ENCODE measurements at places on chromosomes 3 and 15.
A peak's percentile ranks its signal among the peaks of the same experiment; 100 is the strongest.

GRCh38 chr3:174938102-174938501 is 79.0 kb downstream of the NAALADL2 start:
- DNase-seq: no peak

- DNase-seq: no peak
Observed at GRCh38 chr3:66572938-66573710, 72.3 kb upstream of the LRIG1 start.

DNA sequence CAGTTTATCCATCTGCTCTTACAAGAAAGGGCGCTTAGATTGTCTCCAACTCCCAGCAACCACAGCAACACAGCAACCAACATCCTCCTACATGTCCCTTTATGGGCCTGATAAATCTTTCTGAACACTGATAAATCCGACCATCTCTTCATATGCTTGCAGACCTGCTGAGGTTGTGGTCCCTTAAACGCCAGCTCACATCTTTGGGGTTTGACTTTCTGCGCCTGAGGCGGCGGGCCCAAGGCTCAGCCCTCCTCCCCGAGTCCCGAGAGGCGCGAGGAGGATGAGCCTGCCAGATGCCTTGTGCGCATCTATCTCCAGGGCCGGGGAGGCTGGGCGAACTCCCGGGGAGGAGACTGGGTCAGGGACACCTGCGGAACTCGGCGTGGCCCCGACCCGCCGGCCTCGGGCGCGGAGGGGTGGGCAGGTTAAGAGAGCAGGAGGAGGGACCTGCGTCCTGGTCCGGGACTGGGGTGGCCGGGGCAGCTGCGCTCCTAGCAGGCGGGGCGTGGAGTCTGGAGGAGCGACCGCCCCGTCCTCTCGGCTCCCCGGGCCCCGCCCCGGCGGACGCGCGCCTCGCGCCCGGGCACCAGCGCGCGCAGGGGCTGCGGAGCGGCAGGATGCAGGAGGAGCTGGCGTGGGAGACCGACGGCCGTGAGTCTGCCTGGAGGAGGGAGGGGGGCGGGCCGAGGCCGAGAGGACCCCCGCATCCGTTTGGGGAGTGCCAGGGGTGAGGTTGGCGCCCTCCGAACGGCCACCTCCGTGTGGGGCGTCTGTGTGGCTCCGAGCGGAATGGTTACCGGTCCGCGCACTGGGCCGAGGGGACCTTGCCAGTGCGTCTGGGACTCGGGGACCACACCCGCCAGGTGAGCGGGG is at the start of gene ANKDD1A:
ANKDD1A (plus strand) TSS at position 592 of the 876 bp plus-strand sequence; CDS start at position 621, 29 bp downstream.
- DNase-seq: peak; percentile 90

- no peak for DNase-seq
Observed at GRCh38 chr3:146757759-146758158, 152.6 kb upstream of the PLSCR5 start.

DNA sequence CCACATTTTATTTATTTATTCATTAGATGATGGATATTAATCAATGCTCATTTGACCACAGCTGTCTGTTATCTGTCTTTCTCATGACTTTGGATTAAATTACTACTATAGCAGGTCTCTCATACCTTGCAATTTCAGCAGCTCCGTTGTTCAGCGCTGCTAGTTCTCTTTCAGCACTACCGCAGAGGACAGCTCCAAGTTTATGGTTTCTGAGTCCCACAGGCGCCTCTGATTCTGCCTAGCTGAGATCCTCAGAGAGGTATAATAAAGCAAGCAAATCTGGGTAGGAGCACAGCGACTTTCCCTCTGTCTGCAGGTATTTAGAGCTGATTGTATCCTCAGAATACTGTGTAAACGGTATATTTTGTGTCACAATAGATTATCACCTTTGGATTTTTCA is 204.9 kb downstream of the CNTN4 start:
- peak; percentile 15 for DNase-seq

- DNase-seq: no peak
Observed at GRCh38 chr3:62151591-62151990, 221.8 kb downstream of the FEZF2 start.

DNA sequence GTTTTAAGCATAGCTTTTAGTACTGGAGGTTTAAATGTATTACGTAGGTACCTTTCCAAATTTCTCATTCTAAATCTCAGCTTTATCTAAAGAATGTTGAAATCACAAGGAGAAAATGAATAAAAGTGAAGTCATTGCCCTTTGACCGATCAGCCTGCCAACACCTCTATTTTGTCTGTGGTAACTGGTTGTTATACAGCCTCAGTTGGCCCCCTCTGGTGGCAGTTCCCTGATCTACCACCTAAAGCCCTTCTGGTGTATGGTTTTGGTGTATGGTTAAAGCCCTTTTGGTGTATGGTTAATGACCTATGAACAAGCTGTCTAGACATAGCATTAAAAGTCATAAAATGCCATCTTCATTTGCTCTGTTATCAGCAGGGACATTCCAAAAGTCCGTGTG is 378.2 kb upstream of the AZI2 start:
- peak; percentile 32 for DNase-seq

DNA sequence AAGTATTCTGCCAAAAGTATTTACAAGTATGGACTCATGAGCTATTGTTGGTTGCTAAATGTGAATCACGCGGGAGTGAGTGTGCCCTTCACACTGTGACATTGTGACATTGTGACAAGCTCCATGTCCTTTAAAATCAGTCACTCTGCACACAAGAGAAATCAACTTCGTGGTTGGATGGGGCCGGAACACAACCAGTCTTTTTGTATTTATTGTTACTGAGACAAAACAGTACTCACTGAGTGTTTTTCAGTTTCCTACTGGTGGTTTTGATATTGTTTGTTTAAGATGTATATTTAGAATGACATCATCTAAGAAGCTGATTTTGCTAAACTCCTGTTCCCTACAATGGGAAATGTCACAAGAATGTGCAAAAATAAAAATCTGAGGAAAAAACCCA is 30.3 kb downstream of the SYNM start:
- peak; percentile 50 for DNase-seq

GRCh38 chr3:53162672-53163443 is 1.8 kb downstream of the PRKCD start:
- DNase-seq: no peak

DNA sequence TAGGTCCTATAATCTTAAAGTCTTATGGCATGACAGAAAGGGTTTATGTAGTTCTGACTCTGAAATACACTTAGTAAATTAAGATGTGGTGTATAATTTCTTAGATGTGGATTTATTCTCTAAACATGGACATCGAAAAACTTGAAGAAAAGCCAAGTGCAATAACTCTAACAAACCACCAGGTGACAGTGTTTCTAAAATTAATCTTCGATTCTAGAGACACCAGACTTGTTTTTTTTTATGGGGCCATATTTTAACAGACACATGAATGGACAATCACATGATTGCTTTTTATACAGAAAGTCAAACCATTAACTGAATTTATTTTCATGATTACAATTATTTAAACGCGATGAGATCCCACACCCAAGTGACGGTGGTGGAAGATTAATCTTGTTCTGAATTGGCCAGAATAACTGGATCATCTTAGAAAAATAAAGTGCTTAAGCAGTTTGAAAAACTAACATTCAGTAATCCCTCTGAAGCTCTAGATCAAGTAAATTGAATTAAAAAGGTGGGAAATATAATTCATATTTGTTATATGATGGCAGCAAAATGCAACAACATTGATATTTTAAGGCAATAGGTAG is 305.1 kb downstream of the LSAMP start:
- no peak for DNase-seq

DNA sequence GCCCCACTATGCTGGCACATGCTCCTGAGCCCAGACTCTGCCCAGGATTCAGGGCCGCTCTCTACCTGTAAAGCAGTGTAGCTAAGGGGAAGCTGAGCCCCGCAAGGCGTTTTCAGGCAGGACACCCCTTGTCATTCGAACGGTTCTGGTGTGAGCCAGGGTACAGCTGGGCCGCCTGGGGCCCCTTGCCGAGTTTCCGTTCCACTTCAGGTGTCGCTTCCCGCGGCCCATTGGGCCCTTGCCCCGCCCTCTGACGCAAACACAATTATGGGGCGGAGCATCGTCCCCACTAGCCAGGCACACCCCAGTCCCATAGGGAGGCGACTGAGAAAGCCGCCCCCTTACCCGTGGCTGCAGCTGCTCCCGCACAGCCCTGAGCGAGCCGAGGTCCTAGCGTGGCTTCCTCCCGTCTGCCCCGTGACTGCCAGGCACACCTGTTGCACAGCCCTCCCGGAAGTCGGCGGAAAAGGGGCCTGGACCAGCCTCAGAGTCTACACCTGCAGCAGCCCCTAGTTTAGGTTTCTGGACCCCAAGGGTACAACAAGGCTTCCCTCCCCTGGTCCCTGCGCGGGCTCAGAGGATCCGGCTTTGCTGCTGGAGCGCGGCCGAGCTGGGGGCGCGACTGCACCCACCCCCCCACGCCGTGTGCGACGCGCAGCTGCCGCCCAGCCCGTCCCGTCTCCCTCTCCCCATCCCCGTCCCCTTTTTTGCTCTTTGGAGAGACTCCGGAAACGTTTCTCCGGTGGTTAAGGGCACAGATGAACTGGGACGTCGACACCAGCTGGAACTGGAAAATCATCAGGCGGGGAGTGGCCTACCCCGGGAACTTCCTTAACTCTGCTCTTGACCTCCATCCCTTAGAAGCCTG is at the start of gene PLSCR2:
PLSCR2 (minus strand) TSS at position 412 of the 868 bp plus-strand sequence. CDS start 9,657 bp downstream, outside the sequence.
- peak; percentile 87 for DNase-seq

GRCh38 chr15:86073281-86073680 is 6.4 kb upstream of the AGBL1 start:
- DNase-seq: no peak

DNA sequence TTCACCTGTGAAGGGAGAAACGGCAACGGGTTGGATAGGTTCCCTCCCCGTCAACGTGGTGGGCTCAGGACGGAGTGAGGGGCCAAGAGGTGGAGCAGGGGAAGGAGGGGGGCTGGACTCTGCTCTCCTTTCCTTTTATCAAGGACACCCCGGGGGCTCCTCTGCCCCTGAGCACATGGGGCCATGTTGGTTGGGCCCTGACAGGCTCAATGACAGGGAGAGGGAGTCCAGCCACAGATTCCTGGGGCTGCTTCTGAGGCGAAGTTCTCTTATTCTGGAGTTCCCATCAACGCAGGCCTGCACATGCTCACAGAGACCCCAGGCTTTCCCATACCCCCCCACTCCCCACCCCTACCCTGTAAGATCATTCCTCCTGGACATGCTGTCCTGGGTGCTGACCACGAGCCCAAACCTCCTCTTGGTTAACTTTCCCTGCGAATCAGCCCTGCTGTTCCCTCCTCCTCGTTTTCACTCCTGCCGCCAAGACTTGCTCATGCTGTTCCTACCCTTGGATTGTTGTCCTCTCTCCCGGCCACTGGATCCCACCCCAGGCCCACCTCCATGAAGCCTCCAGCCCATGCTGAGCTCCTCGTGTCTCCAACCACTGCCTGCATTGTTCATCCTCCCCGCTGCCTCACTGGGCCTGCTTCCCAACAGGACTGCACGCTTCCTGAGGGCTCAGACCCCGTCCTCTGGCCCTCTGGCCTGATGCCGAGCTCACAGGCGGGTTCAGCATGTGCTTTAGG is 61.2 kb downstream of the SENP2 start:
- DNase-seq: no peak

GRCh38 chr3:138686771-138687221 is 78.2 kb downstream of the FAIM start:
- peak; percentile 54 for DNase-seq

- DNase-seq: no peak
Observed at GRCh38 chr15:25541228-25541627, 102.4 kb upstream of the UBE3A start.

DNA sequence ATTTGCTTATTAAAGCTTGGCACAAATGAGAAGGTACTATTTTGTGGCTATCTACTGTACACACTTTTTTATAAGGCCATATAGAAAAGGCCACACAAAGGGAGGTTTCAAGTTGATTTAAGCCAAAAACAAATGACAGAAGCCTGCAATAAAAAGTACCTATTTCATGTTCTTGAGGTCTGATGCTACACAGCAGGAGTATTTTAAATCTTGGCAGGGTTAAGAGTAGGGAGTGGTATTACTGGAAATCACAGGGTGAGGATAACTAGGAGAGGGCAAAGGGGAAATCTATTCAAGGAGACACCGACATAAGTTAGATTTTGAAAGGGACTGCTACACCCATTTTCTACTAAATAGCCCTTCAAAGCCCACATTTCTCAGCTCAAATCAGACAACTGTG is 146.2 kb downstream of the GREM1 start:
- no peak for DNase-seq

GRCh38 chr15:63243776-63244175 is 33.6 kb upstream of the APH1B start:
- no peak for DNase-seq

DNA sequence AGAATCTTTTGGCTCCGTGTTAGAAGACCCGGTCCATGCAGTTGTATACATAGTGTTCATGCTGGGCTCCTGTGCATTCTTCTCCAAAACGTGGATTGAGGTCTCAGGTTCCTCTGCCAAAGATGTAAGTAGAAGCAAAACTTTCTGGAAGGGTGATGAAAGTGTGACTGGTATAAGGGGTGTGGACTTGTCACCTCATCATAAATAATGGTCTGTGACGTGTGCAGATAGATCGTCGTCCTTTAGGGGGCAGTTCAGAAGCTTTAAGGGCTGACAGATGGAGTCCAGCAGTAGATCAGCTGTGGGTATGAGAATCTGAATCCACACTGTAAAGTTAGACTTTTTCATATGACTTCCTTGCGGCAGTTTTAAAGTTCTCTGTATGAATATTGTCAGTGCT is 15.3 kb downstream of the SEC61A1 start:
- DNase-seq: no peak

GRCh38 chr3:23762214-23762613 is 43.5 kb upstream of the UBE2E1 start:
- DNase-seq: peak; percentile 81

DNA sequence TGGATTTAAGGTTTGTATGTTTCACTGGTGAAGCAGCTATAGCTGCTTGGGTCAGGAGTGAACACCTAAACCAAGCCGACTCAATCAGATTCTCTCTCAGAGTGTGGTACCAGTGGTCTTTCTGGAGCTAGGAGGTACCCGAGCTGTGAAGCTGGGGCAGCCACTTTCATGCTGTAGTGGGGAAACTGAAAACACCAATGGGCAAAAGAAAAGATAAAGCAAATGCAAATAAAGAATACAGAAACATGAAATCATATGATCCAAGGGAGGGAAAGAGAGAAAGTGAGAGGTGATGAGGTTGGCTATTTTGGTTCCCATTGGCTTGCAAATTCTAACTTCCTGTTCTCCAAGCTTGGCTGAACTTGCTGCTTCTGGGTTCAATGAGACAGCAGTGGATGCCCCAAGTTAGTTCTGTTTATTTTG is 212.3 kb upstream of the CFAP20DC start:
- DNase-seq: peak; percentile 11

GRCh38 chr3:187728248-187728647 is 17.0 kb downstream of the BCL6 start:
- DNase-seq: no peak

- no peak for DNase-seq
Observed at GRCh38 chr3:13976469-13976868, 96.6 kb upstream of the WNT7A start.

Measured in GM13976 (cell line).